ENCODE measurements at places on chromosomes 11 and 22.

- no peak for DNase-seq
Measured at GRCh38 chr22:32820131-32821119, 18.9 kb downstream of the TIMP3 start.

DNA sequence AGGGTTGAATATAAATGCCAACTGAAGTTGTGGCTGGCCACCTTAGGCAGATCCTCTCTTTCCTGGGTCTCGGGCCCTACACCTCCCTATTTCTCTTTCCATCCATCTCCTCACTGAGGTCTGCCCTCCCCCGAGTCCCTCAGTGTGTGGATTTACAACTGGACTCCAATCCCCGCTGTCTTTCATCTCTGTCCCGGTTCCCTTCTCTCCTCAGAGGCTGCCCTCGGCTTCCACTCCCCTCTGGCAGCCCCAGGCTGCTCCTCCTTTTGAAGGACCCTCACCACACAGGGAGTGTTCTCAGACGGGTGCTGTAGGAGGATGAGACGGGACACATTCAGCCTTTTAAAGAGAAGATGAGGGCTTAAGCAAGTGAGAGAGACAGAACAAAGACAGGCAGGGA lies 167.1 kb downstream of the ST3GAL4 start:
- no peak for DNase-seq

- no peak for DNase-seq
Measured at GRCh38 chr11:11587122-11587521, 34.7 kb downstream of the GALNT18 start.

DNA sequence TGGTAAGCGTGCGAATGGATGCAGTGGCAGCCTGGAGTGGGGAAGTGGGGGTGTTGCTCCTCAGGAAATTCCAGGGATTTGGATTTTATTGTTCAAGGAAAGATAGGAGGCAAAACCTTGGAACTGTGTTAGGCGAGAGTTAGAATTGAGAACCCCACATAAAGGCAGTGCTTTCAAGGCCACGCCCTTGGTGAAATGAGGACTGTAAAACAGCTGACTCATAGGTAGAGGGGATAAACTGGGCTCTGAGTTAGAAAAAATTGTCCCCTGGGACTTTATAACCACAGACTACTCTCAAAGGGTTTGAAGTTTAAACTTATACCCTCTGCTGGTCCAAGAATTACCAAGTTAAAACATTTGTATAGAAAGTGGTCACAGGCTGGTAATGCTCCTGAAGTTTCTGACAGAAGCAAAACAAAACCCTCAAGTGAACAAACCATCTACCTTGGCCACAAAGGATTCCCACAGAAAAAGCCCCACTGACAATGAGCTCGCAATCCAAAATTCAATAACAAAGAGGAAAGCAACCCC lies 250.3 kb upstream of the TBCEL start:
- DNase-seq = no peak

- DNase-seq = no peak
Measured at GRCh38 chr11:71311176-71311925, 59.0 kb upstream of the SHANK2 start.

DNA sequence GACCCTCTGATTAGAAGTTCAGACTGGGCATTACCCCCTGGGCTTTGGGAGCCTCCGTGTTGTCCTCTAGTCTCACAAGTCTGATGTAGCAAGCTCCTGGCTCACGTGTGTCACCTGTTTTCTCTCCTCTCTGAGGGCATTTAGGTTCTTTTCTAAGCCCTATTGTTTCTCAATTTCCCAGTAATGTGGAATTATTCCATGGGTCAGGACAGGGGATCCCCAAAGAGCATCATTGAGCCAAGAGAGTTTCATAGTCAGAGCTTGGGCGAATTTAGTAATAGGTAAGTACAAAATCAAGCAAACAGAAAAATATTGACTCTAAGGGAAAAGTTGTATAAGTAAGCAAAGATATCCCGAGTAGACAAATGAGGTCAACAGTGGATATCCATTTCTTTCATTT lies 57.3 kb downstream of the PPP6R2 start:
- DNase-seq = no peak

- DNase-seq = no peak
Measured at GRCh38 chr11:100923555-100923954, 206.1 kb downstream of the PGR start.

- DNase-seq = no peak
Measured at GRCh38 chr22:19823191-19823901, 31.3 kb downstream of the GNB1L start.

DNA sequence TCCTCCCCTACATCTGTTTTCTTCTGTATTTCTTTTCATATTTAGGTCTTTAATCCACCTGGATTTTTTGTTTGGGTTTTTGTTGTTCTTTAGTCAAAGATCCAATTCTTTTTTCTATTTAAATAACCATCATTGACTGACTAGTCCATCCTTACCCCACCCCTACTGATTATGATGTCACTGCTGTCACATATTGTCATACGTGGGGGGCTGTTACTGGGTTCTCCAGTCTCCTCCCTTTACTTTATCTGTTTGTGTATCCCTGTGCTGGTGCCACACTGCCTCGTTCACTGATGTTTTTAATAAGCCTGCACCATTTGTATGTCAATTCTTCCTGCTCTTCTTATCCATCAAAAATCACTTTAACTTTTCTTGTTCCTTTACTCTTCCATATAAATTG lies 6.9 kb upstream of the DCPS start:
- no peak for DNase-seq

GRCh38 chr11:127308291-127308690 lies 307.7 kb upstream of the KIRREL3 start:
- no peak for DNase-seq

DNA sequence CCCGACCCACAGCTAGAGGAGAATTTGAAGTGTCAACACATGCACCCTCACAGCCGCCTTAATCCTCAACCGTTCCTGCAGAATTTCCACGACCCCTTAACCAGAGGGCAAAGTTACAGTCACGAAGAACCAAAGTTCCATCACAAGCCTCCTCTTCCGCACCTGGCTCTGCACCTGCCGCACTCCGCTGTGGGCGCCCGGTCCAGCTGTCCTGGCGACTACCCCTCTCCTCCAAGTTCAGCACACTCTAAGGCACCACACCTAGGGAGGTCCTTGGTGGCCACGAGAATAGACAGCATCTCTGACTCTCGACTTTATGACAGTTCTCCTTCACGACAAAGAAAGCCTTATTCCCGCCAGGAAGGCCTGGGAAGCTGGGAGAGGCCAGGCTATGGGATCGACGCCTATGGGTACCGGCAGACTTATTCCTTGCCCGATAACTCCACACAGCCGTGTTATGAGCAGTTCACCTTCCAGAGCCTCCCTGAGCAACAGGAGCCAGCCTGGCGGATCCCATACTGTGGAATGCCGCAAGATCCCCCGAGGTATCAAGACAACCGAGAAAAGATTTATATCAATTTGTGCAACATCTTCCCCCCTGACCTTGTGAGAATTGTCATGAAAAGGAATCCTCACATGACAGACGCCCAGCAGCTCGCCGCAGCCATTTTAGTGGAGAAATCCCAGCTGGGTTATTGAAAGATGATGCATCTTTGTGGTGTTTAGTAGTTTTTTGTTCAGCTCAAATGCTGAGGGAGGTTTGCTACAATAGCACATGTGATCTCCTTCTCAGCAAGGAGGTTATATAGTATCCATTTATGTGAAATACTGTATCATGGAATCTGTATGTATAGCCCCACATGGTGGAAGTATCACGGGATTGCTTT lies 72.1 kb downstream of the ZC3H12C start:
- DNase-seq = no peak

GRCh38 chr11:45563810-45564209 lies 101.6 kb downstream of the CHST1 start:
- no peak for DNase-seq
